ENCODE measurements at places on chromosomes 5 and 9.

DNA sequence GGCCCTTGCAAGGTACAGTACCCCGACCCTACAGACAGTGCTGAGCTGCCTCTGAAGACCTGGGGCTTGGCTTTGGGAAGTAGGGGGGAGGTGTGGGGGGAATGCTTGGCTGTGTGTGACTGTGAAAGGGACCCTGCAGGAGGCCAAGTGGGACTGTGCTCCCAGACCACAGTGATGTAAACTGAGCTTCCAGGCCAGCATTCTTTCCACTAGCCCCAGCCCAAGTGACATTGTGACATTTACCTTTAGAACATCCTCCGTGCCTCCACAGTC lies 31.2 kb downstream of the HMCN2 start:
- DNase-seq: no peak

GRCh38 chr9:13575558-13575957 lies 296.1 kb upstream of the MPDZ start:
- peak; percentile 79 for DNase-seq

DNA sequence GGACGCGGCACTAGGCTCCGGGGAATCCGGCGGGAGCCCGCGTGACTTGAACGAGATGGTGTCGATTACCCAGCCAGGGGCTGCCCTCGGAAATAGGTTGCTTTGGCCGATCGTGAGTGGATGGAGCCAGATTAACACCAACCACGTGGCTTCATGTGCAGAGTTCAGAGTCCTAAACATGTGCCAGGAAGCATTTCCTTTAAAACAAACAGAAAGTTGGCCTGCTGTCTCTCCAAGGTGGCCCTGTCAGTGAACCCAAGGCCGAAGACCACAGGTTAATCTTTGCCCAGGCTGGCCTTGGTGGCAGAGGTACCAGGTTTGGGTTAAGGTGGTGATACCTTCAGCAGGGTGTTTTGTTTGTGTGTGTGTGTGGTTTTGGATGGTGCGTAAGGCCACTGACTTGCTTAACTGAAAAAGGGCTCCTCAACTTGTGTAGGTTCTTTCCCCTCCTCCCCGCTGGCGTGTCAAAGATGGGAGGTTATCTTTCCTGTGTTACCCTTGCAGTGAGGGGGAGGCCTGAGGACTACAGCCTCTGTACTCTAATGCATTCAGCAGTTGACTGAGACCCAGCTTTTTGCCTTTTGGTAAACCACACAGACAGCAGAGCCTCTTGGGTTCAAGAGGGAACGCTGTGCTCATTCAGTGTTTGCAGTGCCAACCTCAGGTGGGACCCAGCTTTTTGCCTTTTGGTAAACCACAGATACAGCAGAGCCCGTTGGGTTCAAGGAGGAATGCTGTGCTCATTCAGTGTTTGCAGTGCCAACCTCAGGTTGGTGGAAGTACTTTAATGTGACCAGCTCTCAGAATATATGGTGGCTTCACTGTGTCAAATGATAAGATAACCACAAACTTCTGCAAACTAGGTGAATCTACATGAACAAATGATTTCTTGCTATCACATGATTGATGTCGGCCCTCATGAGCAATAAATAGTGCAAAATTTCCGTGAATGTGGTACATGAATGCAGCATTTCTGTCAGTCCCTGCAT lies 1.4 kb downstream of the IQGAP2 start:
- no peak for DNase-seq

GRCh38 chr9:133591985-133592384 lies 17.2 kb downstream of the FAM163B start:
- no peak for DNase-seq

GRCh38 chr9:116149844-116150243 lies 3.7 kb upstream of the PAPPA start:
- peak; percentile 23 for DNase-seq

- no peak for DNase-seq
Observed at GRCh38 chr5:16756692-16757091, 139.9 kb upstream of the RETREG1 start.

DNA sequence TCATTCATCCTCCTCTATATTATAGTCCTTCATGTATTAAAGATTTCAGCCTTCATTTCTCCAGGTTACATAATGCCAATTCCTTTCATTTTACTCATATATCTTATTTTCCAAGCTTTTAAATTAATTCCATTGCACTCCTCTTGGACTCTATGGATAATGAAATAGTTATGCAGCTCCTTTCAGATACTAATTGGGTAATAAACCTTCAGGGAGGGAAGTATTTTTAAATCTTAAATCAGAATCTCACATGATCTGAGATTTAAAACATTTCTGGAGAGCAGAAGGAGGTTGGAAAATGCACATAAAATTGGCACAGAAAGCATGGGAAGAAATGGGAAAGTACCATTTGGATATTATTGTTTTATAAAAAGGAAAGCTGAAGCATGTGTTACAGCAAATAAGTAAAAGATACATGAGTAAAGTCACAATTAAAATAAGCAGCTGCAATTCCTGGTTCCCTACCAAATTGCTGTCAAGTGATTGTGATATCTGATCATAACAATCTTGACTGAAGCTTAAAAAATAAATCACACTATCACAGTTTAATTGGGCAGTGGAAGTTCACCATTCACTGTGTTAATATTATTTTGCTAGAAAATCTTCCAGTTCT lies 257.9 kb upstream of the NREP start:
- no peak for DNase-seq

- DNase-seq: no peak
Observed at GRCh38 chr5:77869116-77869798, 93.1 kb upstream of the TBCA start.

DNA sequence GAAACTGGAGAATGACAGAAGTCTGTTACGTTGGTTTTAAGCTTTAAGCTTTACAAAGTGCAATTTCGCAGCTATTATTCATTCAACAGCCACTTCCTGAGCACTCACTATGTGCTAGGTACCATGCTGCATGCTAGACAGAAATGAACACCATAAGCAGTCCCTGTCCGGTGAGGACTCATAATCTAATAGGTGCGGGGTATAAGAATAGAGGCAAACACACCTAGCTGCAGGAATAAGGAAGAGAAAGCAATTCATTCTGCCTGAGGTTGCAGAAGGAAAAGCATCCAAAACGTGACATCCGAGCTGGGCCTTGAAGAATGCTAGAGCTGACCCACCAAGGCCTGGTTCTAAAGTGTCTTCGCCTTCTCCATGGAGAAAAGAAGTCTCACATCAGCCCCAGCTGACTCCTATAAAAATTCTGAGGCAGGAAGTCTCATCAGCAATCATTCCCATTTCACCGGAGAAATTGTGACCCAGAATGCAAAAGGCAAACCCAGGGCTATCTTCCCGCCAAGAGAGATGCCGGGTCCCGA lies 542 bp downstream of the FKBP15 start:
- DNase-seq: peak; percentile 15

DNA sequence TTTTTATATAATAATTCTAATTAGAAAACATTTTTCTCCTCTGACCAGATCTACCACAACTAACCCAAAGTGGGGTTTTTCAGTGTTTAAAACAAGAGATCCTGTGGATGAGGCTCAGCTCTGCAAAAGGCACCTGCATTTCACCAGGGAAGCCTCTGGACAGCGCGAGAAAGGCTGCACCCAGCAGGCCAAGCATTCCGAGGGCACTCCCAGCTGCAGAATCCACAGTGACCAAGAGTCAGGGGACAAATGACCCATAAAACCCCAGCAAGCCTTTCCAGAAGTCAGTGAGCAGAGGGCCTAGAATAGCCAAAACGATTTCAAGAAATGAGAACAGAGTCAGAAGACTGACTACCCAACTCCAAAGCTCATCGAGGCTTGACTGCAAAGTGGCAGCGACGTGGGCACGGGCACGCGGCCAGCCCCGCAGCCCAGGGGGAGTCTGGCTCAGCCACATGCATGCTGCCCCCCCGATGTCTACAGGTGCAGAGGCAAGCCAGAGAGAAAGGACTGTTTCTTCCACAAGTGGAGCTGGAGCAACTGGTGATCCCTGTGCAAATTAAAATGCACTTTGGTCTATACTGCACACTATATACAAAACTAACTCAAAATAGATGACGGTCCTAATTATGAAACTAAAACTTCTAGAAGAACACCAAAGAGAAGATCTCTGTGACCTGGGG lies 26.2 kb downstream of the TPPP start:
- no peak for DNase-seq

- no peak for DNase-seq
Observed at GRCh38 chr5:31888564-31888963, 249.6 kb downstream of the PDZD2 start.

- no peak for DNase-seq
Observed at GRCh38 chr5:131536850-131537448, 98.1 kb downstream of the RAPGEF6 start.

DNA sequence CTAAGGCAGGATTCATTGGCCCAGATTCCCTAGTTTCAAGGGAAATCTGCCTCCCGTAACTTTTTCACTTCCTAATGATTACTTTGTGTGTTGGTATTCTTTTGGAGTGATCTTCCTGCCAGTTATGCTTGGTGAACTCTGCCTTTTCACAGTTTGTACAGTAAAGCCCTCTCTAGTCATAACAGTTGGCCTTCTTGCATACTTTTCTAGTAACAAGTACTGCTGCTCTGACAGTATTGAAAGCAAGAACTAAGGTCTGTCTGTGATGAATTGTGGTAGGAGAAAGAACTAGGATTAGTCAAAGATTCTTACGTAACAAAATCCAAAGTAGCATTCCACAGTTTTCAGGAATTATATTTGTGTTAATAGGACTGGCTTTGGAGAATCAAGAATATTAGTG lies 1457.2 kb upstream of the WWC1 start:
- no peak for DNase-seq

DNA sequence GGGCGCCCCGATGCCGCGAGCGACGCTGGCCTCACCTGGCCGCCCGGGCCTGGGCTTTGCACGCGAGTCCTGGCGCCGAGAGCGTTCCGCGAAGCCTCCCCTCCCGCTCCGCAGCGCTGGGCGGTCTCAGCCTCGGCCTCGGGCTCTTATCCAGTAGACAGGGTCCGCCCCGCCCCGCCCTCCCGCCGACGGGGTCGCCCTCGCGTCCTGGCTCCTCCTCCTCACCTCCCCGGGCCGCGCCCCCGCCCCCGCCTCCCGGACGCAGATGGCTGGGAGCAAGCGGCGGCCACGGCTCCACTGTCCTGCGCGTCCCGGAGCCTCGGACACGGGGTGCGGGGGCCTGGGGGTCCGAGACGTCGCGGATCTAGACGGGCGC lies at the start of gene SLC6A3:
Gene SLC6A3, minus strand, starts transcription at position 128 of the 376 bp plus-strand sequence. CDS start 2,243 bp downstream, outside the sequence.
- no peak for DNase-seq

- no peak for DNase-seq
Observed at GRCh38 chr5:170532935-170533334, 29.1 kb downstream of the KCNIP1 start.

DNA sequence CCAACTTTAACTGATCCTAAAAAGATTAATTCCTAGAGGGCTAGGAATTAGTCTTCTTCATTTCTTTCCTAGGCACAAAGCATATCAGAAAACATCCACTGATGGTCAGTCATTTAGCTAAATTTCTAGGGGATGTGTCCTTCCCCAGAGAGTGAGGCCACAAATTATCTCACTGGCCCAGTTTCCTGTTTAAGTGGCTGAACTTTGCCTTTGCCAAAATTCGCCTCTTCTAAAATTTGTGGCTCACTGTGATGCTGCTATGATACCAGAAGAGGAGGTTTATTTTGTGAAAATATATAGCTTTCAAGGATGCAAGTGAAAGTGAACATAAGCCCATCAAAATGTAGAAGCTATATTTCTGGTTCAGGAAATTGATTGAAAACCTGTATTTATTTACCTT lies 98.1 kb upstream of the FER start:
- DNase-seq: no peak

- DNase-seq: no peak
Observed at GRCh38 chr5:157624144-157624543, 28.1 kb downstream of the SOX30 start.

- DNase-seq: no peak
Observed at GRCh38 chr5:128199611-128200010, 116.0 kb downstream of the SLC12A2 start.

DNA sequence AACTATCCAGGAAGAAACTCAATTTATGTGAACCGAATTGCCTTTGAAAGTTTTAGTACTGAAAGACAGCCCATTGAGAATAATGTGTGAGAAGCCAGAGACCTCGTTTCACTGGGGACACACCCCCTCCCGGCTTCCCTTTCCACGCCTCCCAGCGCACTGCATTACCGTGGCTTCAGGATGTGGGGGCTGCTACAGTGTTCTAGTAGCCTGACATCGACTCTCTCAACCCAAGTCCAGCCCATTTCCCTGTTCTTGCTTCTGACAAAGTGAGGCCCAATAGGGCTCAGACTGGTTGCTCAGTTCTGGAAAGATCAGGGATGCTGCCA lies 3.5 kb downstream of the PAX5 start:
- no peak for DNase-seq

- no peak for DNase-seq
Observed at GRCh38 chr5:171952021-171952420, 54.4 kb downstream of the FBXW11 start.

DNA sequence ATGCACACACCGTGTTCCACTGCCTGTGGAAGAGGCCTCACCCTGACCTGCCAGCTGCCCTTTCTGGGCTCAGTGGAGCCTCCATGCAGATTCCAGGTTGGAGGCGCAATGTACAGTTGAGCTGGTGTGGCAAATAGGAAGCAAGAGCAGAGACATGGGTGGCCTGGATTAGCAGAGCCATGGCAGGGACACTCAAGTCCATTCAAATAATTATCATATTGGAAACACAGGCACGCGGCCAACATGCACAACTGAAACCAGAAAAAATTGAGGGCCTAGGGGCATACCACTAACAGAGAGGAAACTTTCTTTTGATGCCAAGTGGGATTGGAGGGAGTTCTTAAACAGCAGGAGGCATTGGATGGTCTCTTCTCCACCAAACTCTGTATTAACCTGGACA lies 35.8 kb downstream of the OTULINL start:
- DNase-seq: no peak

DNA sequence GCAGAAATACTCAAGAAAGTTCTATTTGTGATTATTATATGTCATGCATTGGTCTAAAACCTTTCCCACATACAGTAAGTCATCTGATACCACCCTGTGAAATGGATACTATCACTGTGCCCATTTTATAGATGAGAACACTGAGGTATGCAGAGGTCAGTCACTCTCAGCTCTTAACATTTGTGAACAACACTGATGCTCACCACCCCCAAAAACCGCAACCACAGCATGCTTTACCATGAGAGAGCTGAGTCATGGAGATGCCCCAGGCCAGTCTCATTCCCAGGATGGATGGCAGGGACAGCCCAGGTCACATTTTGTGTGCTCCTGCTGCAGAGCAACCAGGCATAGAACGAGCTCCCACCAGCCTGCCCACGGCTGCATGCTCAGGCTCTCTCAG lies 53.5 kb upstream of the IRX1 start:
- no peak for DNase-seq

GRCh38 chr5:131329286-131329560 lies 65.4 kb downstream of the CDC42SE2 start:
- DNase-seq: no peak

DNA sequence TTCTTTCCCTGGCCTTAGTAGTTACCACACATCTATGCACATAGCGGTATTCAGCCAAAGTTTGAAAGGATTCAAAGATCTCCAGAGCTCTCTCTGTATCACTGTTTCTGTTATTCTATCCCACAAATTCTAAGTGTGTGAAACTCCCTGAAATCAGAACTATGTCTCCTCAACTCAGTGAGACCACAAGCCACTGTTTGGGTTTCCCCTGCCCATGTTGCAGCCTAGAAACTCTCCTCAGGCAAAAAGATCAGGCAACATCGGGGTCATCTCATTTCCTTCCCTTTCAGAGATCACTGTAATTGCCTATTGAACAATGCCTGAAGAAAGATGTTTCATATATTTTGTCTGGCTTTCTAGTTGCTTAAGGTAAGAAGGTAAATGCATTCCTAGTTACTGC lies 135.6 kb downstream of the TMC1 start:
- no peak for DNase-seq

GRCh38 chr9:22265534-22265933 lies 181.1 kb upstream of the DMRTA1 start:
- DNase-seq: no peak

- no peak for DNase-seq
Observed at GRCh38 chr5:124050120-124050770, 538.3 kb downstream of the CSNK1G3 start.
